ENCODE measurements at places on chromosomes 6 and 20.

- no peak for DNase-seq
Measured at GRCh38 chr6:128739112-128739511, 143.8 kb upstream of the LAMA2 start.

DNA sequence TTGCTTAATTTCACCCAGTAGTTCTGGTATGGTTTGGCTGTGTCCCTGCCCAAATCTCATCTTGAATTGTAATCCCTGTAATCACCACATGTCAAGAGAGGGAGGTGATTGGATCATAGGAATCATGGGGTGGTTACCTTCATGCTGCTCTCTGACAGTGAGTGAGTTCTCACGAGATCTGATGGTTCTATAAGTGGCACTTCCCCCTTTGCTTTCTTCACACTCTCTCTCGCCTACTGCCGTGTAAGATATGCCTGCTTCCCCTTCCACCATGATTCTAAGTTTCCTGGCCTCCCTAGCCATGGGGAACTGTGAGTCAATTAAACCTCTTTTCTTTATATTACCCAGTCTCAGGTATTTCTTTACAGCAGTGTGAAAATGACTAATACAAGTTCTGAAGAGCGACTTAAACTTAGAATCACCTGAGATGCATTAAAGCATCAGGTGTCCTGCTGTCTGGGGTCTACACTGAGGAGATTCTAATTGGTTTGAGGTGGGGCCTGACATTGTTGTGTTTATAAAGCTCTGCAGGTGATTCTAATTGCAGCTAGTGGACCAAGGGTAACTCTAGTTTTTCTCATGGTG lies 82.1 kb upstream of the DTNBP1 start:
- no peak for DNase-seq

- DNase-seq, result no peak
Measured at GRCh38 chr6:13924949-13925881, at the start of gene RNF182. Gene RNF182 (plus strand): TSS chr6:13924952. CDS start chr6:13977120, 52,168 bp downstream.

DNA sequence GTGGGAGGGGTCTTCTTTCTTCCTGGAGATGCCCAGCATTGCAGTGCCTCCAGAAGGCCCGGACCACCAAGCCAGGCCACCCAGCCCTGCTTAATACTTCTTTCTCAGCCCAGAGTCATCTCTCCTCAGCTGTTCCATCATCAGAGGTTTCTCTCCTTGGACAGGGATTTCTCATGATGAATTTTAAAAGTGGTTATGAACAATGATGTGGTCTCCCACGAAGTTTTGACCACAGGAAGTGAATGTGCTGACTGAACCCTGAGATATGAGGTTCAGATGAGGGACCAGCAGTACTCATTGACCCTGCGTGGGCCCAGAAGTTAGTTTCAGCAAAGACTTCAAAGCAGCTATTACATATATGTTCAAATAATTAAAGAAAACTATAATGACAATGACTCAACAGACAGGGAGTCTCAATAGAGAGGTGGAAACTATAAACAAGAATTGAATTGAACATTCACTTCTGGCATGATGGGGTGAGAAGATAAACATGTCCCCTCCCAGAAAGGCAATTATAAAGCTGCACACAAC lies 114.5 kb upstream of the SLC22A16 start:
- peak; percentile 6 for DNase-seq

DNA sequence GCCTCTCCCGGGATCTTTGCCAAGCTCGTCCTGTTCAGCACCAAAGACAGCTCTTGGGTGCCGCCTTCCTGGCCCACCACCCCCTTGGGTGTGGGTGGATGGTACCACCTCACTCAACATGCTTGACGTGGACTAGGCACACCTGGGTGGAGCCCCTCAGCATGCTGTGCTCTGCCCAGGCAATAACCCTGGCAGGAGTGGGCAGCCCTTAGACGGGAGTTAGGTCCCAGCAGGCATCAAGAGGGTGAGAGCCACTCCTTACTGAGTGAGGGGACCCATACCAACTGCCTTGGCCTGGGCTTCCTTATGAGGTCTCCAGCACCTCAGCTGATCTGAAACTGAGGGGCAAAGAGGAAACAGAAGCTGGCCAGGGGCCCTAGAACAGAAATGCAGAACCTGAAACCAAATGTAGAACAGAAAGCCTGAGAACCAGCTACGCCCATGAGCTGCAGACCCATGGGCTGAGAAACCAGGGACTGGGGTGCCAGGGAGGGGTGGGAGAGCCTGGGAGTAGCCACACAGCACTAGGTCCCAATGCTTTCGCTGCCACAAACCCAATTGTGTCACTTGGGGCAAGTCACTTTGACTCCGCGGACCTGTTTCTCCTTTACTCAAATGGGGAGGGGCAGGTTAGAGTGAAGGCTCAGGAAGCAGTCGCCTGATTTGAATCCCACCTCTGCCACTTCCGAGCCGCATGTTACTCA lies 2.0 kb downstream of the FGD2 start:
- DNase-seq, result no peak

- peak; percentile 26 for DNase-seq
Measured at GRCh38 chr6:81718126-81718525, 34.4 kb downstream of the TENT5A start.

- DNase-seq, result no peak
Measured at GRCh38 chr20:57495978-57496377, 29.0 kb downstream of the CTCFL start.

- DNase-seq, result no peak
Measured at GRCh38 chr6:157228426-157229131, 94.7 kb downstream of the TMEM242 start.

DNA sequence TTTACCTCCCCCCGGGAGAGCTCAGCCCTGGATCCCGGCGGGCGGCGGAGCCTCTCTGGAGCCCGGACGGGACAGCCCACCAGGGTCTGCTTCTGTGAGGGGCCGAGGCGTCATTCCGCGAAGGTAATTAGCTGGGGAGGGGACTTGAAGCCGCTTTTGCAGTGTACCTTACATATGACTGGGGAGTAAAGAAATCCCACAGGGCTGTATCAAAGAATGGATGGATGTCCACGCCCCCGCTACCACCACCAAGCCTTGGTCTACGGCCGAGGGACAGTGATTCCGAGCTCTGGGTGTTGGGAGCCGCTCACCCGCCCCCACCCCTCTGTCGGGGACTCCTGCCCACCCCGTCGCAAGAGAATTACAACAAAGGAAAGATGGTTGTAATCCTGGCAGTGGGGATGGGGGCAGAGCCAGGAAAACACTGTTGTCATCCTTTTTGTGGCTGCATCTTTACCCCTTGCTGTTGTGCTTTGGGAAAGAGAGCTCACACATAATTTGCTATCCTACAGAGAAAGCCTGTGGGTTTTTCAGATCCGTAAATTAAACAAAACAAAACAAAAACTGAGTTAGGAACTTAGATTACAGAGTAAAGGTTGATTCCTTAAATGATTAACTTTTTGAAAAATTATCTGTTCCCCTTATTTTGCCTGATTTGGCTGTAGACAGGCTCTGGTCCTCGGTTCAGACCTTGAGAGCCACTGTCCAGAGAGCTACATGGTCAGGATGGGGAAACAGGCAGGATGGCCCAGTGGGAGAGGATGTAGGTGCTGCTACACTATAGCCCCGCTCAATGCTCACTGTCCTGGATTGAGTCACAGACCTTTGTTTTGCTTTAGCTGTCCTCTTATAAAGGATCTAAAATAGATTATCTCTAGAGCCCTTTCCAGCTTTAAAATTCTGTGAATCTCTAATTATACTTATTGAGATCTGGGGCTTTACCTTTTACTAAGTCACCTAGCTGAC lies 997 bp upstream of the FBXO30 start:
- DNase-seq, result peak; percentile 45

DNA sequence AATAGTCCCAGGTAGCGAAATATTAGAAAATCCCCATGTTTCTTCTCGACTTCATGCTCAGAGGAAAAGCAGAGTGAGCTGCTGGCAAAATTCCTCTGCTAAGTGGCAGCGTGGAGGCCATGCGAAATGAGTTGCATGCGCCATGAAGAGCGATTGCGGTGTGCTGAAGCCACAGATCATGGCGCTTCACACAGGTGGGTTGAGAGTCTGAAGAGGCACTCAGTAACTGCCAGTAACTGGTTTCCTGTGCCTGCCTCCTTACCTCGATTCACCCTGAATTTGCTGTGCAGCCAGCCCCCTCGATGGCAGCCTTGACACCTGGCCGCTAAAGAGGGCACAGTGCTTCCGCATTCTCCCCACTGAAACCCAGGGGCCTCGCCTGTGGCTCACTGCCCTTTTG lies 301.5 kb downstream of the NRN1 start:
- DNase-seq, result no peak

- peak; percentile 76 for DNase-seq
Measured at GRCh38 chr6:52538901-52539354, 37.9 kb downstream of the TRAM2 start.

DNA sequence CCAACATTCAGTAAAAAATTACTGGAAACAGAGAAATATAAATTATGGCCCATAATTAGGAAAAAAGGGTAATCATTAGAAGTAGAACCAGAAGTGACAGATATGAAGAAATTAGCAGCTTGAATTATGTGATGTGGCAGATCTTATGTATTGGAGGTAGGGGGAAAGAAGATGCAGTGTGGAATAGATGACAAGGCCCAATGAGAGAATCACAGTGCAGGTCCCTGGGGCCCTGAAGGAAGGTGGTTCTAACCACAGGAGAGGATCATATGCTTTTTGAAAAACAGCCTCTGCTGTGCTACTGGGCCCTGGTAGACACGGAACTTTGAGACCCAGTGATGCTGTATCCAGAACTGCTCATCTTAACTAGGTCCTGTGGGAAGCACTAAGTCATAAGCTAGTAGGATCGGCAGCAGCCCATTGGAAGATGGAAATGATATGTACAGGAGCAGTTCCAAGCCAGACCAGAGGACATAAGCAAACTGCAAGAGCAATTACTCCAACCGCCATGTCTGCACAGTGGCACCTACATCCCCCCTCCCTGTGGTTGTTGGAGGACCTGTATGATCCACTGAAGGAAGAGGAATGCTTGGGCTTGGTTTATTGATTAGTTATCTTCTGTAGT lies 14.2 kb downstream of the HEBP2 start:
- no peak for DNase-seq

GRCh38 chr6:148452876-148453275 lies 110.2 kb downstream of the SASH1 start:
- no peak for DNase-seq

GRCh38 chr20:58907320-58908137 lies 55.0 kb downstream of the GNAS start:
- DNase-seq, result peak; percentile 99

DNA sequence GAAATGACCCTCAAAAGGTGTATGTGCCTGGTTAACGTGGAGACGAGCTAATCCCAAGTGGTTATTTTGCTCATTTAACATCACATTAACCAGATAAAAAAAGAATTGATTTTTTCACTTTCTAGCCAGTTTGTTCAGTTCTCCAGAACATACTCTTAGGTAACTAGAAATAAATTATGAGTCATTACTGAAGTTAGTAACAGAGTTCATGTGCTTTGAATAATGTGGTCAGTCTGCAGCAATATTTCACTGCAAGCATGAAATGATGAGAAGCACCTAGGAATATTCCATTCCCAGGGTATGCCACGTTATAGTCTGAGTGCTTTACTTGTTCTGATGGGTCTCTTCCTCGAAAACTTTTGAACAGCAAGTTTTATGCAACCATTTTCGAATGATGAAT lies 138.3 kb upstream of the INSM1 start:
- no peak for DNase-seq

- peak; percentile 71 for DNase-seq
Measured at GRCh38 chr6:2103765-2104523, 141.5 kb downstream of the GMDS start.

DNA sequence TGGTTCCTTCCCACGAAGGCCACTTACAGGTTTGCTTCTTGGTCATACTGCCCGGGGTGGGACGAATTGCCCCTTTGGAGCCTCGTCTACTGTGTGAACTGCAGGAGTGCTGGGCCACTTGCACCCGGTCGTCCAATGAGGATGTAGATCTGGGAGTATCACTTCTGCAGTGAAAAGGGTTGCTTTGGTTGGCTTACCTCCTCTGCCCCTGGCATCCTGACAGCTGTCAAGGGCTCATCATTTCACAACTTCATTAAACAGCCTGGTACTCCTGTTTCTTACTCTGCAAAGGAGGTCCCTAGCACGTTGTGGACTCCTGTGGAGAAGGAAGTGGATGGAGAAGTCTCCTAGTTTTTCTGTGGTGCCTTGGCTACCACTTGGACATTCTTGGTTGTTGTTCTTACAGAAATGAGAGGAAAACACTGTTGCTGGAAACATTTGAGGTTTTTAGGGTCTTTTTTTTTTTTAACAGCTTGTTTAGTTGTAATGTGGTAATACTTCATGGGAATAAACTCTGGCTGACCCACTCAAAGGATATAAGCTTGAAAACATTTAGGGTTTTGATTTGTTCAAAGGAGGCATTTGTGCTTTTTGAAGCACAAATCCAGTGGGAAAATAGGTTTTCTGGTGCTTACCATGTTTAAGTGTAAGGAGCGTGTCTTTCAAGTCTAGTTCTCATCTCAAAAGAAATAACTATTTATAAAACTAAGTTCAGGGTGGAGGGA lies 60.7 kb downstream of the AKAP12 start:
- DNase-seq, result peak; percentile 18

GRCh38 chr6:106751501-106752252 lies 122.3 kb downstream of the QRSL1 start:
- DNase-seq, result no peak

GRCh38 chr20:62448038-62448437 lies 20.7 kb upstream of the RBBP8NL start:
- no peak for DNase-seq

- no peak for DNase-seq
Measured at GRCh38 chr20:49540687-49541435, 27.1 kb downstream of the PTGIS start.

GRCh38 chr6:30321692-30322388 lies 4.9 kb upstream of the TRIM39 start:
- peak; percentile 16 for DNase-seq

GRCh38 chr6:161066511-161066910 lies 74.9 kb downstream of the MAP3K4 start:
- no peak for DNase-seq

GRCh38 chr6:73041051-73041450 lies 184.2 kb downstream of the KHDC1L start:
- no peak for DNase-seq

GRCh38 chr20:34644951-34645350 lies 31.9 kb downstream of the PIGU start:
- DNase-seq, result no peak

DNA sequence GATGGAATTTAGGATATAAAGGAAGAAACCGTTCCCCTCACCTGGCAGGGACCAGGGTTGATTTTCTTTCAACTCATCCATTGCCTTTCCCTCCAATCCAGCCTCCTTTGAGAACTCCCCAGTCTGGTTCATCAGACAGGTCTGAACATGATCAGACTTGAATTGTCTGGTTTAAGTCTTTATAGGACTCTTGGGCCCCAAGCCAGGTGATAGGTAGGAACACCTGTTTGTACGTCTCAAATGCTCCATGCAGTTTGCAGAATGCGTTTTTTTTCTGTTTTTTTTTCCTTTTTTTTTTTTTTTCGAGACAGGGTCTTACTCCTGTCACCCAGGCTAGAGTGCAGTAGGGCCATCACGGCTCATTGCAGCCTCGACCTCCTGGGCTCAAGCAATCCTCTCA lies 4.1 kb upstream of the CEP250 start:
- DNase-seq, result no peak
